ENCODE measurements at places on chromosomes 7 and 10. TPM values are rescaled to one million over a fixed set of nuclear protein-coding genes. Genes with fewer than 3 reads are reported as not detected.

- no peak for DNase-seq
These were observed 196.0 kb upstream of the C7orf33 start for GRCh38 chr7:148394582-148394981.

DNA sequence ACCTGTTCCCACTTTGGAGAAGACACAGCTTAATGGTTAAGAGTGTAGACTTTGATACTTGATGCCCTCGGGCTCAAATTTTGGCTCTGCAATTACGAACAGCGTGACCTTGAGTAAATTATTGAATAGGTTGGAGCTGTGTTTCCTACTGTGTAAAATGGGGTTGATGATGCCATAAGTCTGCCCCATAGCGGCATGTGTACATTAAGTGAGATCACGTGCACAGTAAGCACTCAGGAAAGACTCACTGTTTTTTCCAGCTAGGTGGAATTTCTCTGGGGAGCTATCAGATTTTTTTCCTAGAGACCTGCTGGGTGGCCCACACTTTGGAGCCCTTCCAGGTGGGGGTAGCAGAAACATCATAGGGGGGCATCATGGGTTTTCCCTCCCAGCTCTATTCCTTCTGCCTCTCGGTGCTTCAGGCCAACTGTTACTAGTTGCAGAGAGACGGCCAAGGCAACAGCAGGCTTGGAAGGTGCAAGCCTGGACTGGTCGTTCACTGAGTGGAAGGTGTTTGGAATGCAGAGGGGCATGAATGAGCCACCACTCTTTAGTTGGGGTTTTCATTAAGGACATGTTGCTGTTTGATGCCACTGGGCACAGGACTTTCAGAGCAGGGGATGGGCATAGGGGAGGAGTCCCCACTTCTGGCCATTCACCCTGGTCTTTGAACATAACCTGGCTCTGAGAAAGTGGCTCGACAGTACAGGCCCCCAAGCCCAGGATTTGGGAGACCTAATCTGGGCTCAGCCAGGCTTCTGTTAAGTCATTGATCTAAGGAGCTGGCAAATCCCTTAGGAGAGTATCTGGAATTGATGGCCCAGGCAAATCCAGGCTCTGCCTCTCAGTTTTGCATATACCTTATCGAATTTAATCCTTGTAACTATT, 64.0 kb downstream of the SYPL1 start:
- no peak for DNase-seq

GRCh38 chr7:116455009-116455408, 44.5 kb upstream of the CAV2 start:
- no peak for DNase-seq

GRCh38 chr7:29255906-29256692, 61.5 kb downstream of the CHN2 start:
- DNase-seq: peak; percentile 56

- no peak for DNase-seq
These were observed 63.5 kb downstream of the REEP3 start for GRCh38 chr10:63584725-63585035.

DNA sequence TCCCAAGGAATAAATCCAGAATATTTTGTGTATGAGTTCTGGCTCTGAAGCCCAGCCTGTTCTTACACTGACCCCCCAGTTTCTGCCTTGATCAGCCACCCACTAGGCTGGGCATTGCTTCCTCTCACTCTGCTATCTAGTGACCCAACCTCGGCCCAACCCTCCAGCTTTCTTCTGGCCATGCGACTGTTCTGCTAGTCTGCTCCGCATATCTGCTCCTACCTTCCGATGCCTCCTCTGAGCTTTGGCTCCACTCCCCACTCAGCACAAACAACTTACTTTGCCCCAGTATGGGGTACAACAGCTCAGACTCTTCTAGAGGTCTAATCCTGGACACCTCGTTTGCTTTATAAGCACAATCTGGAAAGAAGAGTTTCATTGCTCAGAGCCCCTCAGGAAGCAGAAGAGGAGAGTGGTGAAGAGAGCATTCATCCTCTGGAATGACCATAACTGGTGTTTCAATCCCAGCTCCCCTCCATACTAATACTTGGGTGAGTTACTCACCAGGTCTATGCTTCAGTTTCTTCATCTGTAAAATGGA, 99.6 kb downstream of the NPSR1 start:
- DNase-seq: no peak

DNA sequence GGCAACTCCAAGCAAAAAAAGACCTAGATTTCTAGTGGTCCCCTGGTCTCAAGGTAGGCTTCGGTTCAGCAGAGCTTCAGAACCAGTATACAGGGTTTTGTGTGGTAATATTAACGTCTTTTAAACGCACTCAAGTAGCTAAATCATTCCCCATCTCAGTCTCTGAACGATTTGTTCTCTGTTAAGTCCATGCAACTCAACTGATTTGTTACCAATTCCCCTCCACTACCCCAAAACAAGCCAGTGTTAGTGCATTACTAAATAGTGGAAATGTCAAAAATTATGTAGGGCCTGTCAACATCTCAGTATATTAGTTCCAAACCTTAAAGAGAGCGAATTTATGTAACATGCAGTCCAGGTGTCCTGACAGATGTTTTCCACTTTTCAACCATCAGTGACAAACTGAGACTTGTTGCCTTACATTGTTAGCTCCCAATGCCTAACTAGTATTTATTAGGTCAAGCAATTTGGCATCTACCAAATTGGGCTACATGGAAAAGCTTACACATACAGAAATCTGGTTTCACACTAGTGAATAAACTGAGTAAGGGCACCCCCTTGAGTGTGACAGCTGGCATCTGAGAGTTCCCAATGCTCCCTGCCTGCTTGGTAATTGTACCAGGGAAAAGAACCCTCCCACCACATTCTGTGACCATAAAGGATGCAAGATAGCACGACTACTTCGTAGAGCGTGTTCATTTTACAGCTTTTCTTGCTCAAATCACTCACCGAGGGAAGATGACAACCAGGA, 12.2 kb downstream of the HNRNPA2B1 start:
- no peak for DNase-seq

- peak; percentile 82 for DNase-seq
These were observed 70.5 kb downstream of the ADCYAP1R1 start for GRCh38 chr7:31122649-31123058.

GRCh38 chr7:116525298-116525912, 569 bp downstream of the CAV1 start:
- peak; percentile 44 for DNase-seq

DNA sequence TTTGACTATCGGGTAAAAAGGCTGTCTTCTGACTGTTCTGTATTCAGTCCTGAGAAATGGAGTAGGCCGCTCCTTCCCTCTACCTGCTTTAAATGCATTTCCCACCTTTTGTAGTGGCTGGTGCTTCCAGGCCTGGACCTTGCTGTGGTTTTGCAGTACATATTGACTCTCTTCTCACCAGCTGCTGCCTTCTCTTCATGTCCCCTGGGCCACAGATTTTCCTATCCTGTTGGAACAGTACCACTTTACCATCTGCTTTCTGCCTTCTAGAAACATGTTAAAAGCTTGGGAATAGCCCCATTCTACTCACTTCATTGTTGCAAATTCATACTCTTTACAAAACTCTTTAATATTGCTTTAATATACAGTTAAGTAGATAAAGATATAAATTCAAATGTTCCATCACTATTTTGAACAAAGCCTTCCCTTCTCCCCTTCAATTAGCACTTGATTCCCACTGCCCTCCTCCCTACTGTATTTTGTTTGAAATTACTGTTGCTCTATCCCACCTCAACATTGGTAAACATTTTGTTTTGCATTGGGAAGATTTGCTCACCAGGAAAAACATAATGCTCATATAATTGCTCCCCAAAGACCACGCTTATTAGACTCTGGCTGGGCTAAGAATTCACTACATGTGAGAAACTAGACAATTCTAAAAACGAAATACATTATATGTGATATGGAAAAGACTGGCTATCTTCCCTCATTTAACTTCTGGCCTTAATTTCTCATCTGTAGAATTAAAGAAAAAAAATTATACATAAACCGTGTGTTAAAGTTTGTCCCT, 17.3 kb upstream of the SEMA3C start:
- no peak for DNase-seq

DNA sequence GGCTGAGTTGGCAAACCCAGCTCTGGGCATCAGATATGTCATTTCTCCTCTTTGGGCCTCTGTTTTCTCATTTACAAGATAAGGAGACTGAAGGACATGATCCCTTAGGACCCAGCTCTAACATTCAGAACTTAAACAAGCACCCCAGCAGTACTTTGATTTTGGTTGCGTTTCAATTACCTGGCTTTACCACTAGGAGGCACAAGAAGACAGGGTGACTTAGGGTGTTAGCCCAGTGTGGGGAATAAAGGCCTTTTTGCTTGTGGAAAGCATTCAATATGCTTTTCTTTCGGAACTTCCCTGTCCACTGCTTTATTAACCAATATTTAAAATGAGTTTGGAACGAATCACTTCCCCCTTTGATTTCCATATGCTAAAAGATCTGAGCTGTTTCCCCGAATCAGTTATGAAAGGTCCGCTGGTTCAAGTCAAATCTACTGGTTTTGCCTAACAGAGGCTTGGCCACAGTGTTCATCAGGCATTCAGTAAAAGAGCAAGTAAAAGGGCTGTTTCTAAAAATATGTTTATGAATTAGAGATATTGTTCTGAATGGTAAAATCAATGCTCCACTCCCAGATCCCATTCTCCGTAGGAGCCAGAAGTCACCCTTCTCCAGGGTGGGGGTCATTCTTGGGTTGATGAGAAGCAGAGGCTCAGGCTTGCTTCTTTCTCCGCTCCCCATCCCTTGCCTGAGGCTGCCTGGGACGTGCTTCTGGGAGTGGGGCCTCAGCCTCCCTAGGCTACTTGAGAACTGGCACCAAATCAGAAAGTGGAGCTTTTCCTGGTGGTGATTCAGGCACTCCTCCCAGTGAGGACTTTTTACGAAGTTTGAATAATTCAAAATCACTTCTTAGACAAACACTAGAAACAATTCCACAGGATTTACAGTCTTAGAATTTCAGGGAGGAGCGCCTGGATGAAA, 105.5 kb downstream of the MYOF start:
- DNase-seq: peak; percentile 54

GRCh38 chr10:6564367-6564766, 15.7 kb downstream of the PRKCQ start:
- no peak for DNase-seq

DNA sequence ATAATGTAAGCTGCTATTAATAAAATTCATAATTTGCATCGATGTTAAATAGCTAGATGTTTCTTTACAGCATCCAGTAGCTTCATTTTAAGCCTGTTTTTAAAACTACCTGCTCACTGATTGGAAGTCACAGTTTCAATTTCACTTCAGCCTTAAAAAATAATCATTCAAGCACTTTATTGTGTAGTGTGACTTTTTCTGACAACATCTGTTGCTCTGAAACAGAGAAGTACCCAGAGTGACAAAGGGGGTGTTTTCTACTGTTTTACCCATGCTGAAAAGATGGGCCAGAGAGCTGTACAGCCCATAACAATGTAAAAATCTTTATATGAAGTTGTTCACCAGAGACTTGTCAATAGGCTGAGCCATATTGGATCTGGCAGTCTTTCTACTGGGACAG, 437.2 kb downstream of the MDFIC start:
- no peak for DNase-seq

- no peak for DNase-seq
These were observed 3.4 kb downstream of the KLF6 start for GRCh38 chr10:3781468-3782145.

GRCh38 chr7:26328498-26329390, 37.1 kb downstream of the SNX10 start:
- no peak for DNase-seq

- DNase-seq: peak; percentile 91
These were observed 176.2 kb upstream of the ITGB1 start for GRCh38 chr10:33134011-33134751.

GRCh38 chr10:124977161-124977560, 35.2 kb downstream of the ZRANB1 start:
- no peak for DNase-seq

Gene EGFR
- 87.4 TPM for total RNA-seq

Gene CYP26C1
- 0.39 TPM for total RNA-seq

Gene ZNF727
- not detected for total RNA-seq

Gene AMPH
- not detected for total RNA-seq

Gene HOXA2
- 3.2 TPM for total RNA-seq

Gene ANXA8L1
- 0.57 TPM for total RNA-seq

Gene ZC3HAV1L
- 15.0 TPM for total RNA-seq

Gene TASOR2
- 80.5 TPM for total RNA-seq

Measured in Calu3 (cell line).